ENCODE measurements at places on chromosomes 3 and 15.

DNA sequence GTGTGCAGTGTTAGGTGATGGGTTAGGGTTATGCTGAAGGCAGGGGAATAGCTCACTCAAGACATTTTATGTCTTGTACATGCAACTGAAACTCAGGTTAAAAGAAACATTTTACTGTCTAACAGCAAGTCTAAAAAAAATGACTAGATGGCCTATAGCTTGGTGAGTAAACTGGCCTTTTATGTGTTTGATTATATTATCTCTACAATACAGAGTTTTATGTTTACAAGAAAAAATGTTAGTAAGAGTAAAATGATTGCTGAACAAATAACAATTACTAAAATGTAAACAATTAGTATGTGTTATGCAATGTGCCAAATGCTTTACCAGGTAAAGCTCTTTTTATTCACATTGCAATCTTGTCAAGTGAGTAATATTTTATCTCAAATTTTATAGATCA, 1039.6 kb downstream of the ROBO2 start:
- no peak for DNase-seq

- DNase-seq, result no peak
These were observed 147.4 kb upstream of the ARHGEF26 start for GRCh38 chr3:153973722-153974265.

GRCh38 chr15:59379531-59379930, 6.9 kb upstream of the MYO1E start:
- DNase-seq, result no peak

- peak; percentile 53 for DNase-seq
These were observed 1.1 kb upstream of the PPARG start for GRCh38 chr3:12287727-12288181.

GRCh38 chr3:72721683-72722381, 126.4 kb downstream of the SHQ1 start:
- no peak for DNase-seq

DNA sequence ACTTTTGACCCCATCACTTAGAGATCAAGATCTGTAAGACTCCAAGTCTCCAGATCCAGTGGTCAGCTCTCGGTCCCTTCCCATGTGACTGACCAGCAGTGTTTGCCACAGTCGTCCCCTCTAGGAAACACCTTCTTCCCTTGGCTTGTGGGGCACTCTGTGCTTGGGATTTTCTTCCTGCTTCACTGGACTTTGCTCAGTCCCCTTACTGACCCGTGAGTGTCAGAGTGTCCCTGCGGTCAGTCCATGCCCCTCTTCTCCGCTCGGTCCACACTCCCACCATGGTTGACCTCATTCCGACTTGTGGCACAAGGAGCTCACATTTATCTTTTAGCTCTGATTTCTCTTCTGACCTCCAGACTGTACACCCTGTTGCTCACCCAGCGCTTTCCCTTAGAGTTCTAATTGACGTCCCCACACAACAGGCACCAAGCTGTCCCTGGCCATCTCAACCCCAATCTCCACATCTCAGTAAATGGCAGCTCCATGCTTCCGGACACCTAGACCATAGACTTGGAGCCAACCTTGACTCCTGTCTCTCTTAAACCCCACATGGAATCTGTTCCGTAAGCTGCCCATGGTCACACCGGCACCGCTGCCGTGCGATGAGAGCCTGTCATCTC, 67.9 kb downstream of the APBA2 start:
- DNase-seq, result no peak

DNA sequence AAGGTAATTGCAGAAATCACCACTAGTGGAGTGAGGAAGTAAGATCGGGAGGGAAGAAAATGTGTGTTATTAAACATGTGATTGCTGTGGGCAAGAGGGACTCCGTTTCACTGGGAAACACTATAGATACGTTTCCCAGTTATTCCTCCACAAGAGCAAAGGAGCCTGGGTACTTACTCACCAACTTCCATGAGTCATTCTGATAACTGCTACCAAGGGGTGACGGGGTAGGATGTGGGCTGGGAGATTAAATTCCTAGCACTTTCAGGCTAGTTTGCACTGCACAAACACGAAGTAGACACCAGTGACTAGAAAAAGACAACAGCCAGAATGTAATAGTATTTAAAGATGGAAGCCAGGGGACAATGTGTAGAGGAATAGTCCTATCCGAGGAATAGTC, 812.9 kb upstream of the CFAP20DC start:
- peak; percentile 54 for DNase-seq

GRCh38 chr3:193742628-193743027, 149.6 kb downstream of the OPA1 start:
- DNase-seq, result no peak

DNA sequence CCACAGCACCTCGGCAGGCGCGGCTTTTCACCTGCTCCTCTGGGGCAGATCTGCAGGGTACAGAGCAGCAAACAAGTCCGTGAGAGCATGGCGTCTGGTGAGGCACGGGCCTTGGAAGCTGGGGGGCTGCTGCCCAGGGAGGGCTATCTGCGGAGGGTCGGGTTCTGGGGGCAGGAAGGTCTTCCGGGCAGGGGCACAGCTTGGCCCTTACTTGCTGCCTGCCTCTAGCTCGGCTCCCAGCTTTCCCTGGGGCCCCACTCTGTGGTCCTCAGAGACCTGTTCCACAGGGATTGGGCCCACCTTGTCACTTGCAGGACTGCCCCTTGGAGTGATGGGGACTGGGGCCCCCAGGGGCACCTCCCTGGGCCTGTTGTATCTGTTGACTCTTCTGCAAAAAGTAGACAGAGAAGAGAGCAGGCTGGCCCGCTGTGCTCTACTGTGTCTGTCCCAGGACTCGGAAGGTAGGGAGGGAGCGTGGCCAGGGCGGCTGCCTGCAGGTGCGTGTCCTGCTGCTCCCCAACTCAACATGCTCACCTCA, 84.1 kb downstream of the TBC1D2B start:
- DNase-seq, result no peak

- DNase-seq, result no peak
These were observed 95.3 kb upstream of the TPRG1 start for GRCh38 chr3:189076449-189076848.

DNA sequence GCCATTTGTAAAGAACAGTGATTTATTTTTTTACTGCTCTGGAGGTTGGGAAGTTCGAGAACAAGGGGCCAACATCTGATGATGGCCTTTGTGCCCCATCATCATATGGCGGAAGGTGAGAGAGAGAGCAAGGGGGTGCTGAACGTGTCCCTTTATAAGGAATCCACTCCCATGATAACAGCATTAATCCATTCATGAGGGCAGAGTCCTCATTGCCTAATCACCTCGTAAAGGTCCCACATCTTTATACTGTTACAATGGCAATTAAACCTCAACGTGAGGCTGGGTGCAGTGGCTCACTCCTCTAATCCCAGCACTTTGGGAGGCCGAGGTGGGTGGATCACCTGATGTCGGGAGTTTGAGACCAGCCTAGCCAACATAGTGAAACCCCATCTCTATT, 8.3 kb downstream of the IL12A start:
- no peak for DNase-seq

GRCh38 chr3:186208296-186208989, 99.6 kb upstream of the ETV5 start:
- no peak for DNase-seq

DNA sequence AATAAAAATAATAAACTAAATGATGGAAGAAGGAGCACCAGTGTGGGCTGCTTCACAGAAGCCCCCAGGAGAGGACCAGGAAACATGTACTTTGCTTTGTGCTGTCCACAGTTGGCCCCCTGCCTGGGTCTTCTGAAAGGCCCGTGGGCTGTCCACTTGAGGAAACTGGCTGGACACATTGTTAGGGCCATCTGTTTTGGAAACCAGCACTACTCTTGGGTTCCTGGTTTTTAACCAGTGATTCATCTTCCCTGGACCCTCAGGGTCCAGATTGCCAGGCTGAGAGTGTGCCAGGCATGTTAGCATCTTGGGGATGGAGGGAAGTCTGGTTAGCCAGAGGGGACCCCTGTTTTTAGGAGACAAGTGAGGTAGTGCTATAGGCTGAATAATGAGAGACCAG, 297.2 kb upstream of the C2CD4B start:
- peak; percentile 6 for DNase-seq

- DNase-seq, result no peak
These were observed 176.1 kb upstream of the ZPLD1 start for GRCh38 chr3:102258666-102259227.

GRCh38 chr15:70095408-70096214, 2.1 kb downstream of the TLE3 start:
- peak; percentile 25 for DNase-seq

DNA sequence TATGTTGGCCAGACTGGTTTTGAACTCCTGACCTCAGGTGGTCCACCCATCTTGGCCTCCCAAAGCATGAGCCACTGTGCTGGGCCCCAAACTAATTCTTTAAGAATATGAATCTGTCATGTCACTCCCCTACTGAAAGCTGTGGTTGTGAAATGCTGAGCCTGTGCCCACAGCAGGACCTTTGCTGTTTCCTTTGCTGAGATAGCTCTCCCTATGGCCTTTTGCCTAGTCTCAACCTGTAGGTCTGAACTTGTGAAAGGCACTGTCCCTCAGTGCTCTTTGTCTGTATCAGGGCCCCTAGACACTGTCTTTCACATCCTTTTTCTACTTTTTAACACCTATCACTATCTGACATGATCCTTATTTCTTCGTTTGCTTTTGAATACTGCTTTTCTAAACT, 62.7 kb upstream of the CCR4 start:
- no peak for DNase-seq

DNA sequence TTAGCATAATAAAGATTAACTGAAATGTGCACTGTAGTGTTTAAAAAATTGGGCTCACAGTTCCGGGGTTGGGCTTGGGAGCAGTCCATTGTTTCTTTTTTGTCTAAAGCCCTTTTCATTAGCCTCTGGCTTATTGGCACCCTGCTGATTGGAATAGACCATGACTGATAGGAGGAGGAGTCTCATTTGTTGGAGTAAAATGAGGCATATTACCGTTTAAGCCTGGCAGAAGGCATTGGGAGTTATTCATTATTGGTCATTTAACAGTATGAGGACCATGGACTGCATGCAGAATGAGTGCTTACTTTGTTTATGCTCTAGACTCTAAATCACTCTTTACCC, 139.0 kb upstream of the CGNL1 start:
- DNase-seq, result no peak

GRCh38 chr3:77038468-77038929, 1.4 kb upstream of the ROBO2 start:
- DNase-seq, result peak; percentile 78

DNA sequence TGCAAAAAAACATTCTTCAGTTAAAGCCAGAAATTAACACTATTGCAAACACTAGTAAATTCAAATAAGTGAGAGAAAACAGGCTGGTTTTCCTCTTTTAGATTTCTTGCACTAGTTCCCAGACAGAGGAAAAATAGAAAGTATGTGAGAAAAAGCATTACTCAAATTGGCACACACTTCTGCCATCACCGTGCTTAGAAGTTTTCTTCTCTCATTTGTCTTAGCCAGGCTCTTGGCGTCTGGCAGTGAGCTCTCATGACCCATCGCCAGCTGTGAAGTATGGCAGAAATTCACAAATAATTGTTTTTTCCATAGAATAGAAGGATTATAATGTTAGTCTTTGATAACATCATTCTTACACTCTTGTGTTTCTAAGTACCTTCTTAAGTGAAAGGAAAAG, 515.9 kb downstream of the GBE1 start:
- no peak for DNase-seq

DNA sequence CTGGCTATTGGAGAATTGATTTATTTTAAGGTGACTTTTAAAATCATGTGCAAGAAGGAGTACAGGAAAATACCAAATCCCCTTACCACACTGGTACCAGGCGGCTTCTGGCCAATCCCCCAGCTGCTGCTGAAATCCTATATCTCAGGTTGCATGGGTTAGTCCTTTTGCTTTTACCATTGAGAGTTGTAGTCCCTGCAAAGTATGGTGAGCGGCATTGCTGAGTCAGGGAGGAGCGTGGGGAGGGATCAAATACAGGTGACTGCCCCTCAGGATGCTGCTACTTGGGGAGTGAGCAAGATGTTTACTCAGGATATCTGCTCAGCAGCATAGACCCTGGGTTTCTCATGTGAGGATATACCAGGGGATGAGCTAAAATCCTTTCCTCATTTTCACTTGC, 131.9 kb upstream of the STAC start:
- no peak for DNase-seq

GRCh38 chr3:70981231-70981880, 602.2 kb downstream of the FOXP1 start:
- no peak for DNase-seq

- no peak for DNase-seq
These were observed 330.7 kb upstream of the LRRC3B start for GRCh38 chr3:26291840-26292239.

DNA sequence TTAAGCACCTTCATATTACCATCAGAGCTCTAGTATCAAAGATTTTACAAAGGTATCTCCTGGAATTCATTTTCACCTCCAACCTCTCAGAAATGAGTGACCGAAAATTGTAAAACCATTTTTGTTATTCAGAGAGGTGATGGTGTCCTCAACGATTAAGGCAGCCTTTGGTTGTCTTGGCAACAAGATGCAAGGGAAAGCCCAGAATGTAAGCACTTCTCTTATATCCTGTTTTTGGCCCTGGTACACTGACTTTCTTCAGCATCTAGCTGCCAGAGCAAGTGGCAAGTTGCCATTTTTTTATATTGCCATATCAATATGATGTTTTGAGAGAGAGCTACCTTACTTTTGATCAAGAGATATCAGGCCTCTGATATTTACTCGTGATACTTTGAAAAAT, 384.9 kb upstream of the NECTIN3 start:
- DNase-seq, result no peak

GRCh38 chr15:64429448-64429847, 30.9 kb upstream of the ZNF609 start:
- no peak for DNase-seq

GRCh38 chr3:177835008-177835407, 637.7 kb upstream of the TBL1XR1 start:
- peak; percentile 98 for DNase-seq

DNA sequence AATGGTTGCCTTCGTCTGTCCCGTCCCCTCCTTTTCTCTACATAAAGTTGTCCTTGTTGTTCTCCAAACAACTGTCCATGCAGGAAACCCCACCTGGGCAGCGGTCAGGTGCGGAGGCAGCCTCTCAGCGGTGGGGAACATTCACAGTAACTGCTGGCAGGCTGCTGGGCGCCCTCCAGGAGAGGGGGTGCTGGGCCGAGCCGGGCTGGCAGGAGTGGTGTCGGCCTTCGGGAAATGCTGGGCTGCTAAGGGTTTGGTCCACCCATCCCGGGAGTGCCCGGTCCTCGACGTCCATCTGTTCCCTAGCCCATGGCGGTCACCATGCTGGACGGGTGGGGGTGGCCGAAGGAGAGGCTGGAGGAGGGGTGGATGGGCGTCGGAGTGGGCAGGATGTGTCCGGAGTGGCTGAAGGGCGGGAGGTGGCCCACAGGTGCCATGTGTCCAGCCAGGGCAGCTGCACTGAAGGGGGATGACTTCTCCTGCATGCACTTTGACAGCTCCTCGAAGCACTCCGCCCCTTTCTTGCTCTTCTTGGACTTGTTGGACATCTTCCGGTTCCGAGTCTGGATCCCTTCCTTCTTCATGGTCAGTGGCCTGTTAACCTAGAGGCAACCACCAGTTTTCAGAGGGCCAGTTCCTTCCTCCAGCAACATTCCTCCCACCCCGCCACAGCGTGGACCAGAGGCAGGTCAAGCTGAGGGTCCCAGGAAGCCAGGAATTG, 12.1 kb downstream of the GATA2 start:
- DNase-seq, result no peak
